PC-9 (cell line): ENCODE measurements at places on chromosomes 16 and 17.

- no peak for DNase-seq
Measured at GRCh38 chr17:50505591-50506130, 2.6 kb upstream of the MYCBPAP start.

GRCh38 chr17:40548982-40549685, 16.1 kb downstream of the CCR7 start:
- DNase-seq: peak; percentile 48

- DNase-seq: no peak
Measured at GRCh38 chr16:66335704-66336329, 30.7 kb upstream of the CDH5 start.

DNA sequence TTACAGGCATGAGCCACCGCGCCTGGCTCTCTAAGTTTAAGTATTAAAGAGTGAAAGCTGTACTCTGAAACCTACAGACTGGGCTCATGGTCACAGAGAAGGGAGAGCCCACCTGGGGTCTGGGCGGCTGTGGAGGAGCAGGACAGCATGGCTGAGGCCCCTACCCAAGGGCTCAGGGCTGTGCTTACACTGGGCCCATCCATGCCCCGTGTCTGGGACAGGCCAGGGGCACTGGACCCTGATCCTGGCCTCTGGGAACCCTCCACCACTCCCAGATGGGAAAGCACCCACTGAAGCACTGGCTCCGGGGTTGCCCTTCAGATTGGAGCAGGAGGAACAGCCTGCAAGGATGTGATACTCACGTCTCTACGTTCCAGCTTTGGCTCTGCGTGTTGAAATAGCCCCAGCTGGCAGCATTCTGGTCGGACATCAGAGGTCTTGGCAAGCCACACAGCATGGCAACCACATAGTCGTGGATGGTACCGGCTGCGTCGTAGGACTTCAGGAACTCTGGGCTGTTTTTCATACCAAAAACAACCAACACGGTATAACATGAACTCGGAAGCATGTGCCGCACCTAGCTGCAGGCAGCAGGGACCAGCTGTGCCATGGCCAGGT, 13.0 kb downstream of the SHPK start:
- no peak for DNase-seq

GRCh38 chr16:732936-733335, 6.0 kb downstream of the HAGHL start:
- DNase-seq: peak; percentile 32

GRCh38 chr16:47634126-47634525, 173.0 kb downstream of the PHKB start:
- DNase-seq: peak; percentile 55

GRCh38 chr17:75125984-75126383, 5.6 kb downstream of the NT5C start:
- DNase-seq: no peak

DNA sequence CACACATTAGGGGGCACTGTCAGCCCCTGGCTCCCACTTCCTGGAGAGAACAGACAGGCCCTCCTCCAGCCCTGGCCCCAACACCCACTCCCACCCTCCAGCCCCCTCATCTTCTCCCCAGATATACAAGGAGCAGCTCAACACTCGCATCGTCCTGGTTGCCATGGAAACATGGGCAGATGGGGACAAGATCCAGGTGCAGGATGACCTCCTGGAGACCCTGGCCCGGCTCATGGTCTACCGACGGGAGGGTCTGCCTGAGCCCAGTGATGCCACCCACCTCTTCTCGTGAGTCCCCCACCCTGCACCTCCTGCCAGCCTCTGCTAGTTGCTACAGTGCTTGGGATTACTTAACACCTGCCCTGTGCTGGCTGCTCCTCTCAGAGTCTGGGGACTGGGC, 14.4 kb downstream of the ADAM11 start:
- DNase-seq: no peak

GRCh38 chr16:75446416-75446815, 13.1 kb upstream of the CFDP1 start:
- DNase-seq: no peak

- no peak for DNase-seq
Measured at GRCh38 chr17:71376933-71377332, 743.9 kb upstream of the SOX9 start.

GRCh38 chr17:61774724-61775123, 88.6 kb downstream of the BRIP1 start:
- no peak for DNase-seq

GRCh38 chr16:51464996-51465395, 313.9 kb upstream of the SALL1 start:
- no peak for DNase-seq

GRCh38 chr17:52147431-52147830, 11.1 kb downstream of the CA10 start:
- no peak for DNase-seq

DNA sequence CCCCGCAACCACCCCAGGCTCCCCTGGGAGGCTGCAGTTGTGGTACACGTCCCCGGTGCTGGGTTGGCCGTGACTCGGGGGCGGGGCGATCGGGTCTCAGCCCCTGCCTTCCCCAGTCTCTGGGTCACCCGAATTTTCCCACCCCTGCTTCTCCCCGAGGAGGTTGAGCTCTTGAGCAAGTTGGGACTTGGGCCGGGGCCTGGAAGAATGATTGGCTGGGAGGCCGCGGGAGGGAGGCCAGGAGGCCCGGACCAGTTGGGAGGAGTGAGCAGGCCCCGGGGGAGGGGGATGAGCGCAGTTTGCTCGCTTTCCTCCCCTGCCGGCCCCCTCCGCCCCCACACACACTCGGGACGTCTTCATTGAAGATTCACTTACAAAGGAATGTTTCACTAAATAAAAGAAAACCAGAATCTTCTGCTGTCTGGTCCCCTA, 4.5 kb upstream of the HEXIM1 start:
- DNase-seq: no peak

DNA sequence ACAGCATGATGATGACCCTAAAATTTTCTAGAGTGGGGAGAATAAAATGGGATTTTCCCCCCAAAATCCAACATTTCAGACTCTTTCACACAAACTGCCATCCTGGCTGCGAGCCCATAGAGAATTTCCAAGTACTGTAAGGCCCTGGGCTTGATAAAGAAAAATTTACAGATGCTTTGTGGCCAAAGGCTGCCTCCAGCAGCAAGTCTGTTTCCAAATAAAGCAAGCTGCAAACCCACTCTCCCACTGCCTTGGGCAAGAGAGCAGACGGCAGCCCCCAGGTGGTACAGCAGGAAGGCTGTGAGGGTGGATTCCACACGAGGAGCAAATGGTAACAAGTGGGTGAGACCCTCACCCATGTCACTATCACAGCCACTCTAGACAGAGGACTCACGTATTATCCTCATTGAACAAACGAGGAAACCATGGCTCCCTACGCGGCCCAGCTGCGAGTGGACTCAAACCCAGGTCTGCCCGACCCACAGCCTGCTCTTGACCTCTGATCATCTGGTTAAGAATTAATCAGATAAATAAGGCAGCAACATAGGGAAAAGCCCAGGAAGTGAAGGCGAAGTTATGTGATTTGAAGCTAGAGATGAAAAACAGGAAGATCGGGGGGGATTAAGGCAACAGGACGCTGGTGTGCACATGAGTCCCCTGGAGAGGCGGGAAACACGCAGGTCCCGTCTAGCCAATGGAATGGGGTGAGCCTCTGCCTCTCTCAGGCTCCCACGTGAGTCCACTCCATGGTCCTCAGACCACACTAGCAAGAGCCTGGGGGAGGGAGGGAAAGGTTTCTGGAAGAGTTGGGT, 37.4 kb downstream of the AXIN2 start:
- no peak for DNase-seq

GRCh38 chr17:72556944-72557826, 436.4 kb downstream of the SOX9 start:
- peak; percentile 47 for DNase-seq

DNA sequence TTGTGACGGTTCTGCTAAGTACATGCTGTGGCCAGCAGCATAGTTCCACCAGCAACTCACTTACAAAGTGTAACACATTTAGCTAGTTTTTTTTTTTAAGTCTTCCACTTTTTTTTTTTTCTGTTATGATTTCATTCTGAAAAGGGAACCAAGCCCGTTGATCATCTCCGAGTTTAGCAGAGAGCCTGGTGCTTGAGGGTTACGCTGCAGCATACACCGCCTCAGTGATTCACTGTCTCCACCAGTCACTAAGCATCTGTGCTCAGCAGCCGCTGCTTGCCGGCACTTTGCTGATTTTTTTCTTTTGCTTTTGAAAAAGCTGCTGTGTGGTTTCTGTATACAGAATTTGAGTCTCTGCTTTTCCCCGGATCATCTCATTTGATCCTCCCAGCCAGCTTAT, 194.5 kb upstream of the CDH13 start:
- no peak for DNase-seq

DNA sequence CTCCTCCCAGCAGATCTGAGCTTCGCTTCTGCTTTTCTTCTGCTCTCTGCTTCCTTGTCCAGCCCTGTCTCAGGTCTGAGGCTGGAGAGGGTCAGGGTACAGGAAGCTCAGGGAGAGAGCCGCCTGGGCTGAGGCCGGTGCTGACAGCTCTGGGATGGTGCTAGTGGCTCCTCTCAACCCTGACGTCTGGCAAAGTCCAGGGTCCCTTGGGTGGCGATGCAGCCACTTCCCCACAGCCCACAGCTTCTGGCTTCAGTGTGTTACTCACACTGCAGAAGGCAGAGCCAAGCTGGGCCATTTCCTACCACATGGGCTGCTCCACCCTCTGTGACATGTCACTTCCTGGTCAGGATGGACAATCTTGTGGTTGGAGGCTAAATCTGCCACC, at the start of gene CD300C:
TSS of gene CD300C (minus strand) at position 273 of the 388 bp plus-strand sequence. CDS start 333 bp downstream, outside the sequence.
- no peak for DNase-seq

GRCh38 chr16:11614587-11615175, 28.0 kb upstream of the LITAF start:
- DNase-seq: no peak
